ENCODE measurements at places on chromosomes 4 and X.

DNA sequence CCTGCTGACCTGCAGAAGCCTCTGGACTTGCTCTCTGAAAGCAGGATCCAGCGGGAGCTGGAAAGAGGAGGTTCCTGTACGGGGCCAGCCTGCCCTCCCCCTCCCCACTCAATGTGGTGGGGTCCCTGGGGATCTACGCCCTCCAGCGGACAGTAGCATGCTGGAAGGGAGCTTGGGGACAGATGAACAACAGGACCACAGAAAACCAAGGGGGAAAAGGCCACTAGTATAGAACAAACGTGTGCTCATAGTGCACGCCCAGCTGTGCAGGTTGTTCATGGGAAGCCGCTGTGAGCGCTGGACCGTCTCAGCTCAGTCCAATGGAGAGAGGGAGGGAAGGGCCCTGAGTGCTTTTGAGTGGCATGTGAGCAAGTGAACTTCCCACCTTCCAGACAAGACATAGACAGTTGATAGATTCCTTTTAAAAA, 15.8 kb downstream of the HMX1 start:
- DNase-seq, result no peak

GRCh38 chr4:83417566-83417965, 38.1 kb downstream of the HELQ start:
- DNase-seq, result peak; percentile 23

DNA sequence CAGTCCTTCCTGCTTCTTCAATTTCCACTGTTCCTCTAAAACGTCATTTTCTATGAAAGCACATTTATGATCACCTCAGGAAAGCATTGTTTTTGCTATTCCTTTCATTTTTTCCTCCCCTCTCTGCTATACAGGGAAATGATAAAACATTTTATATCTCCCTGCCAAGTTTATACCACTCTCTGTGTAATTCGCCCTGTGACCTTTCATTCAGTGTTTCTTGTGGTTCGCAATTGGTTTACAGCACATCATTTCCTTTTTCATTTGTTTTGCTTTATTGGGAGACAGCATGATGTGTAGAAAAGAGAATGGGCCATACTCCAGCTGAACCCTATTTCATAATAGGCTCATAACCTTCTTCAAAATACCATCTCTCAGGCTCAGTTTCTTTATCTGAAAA, 99.9 kb upstream of the RAPGEF2 start:
- DNase-seq, result no peak

DNA sequence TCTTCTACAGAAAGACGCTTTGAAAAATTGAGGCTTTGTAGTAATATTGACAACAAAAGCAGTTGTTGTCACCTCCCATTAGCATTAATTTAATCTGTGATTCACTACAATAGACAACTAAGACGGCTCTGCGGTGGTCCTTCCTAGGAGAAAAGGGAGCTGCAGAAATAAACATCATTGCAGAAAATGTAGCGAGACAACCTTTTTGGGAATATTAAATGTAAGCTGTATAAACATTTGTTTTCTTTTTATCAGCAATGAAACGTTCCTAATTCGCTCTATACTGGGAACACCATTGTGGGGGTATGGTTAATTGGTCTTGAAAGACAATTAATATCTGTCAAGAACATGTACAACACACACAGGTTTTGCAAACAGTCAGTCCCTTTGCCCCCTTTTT, 583.3 kb upstream of the TENM3 start:
- no peak for DNase-seq

- no peak for DNase-seq
Measured at GRCh38 chr4:55469979-55470378, 74.2 kb downstream of the TMEM165 start.

GRCh38 chr4:3251691-3252479, 2.9 kb downstream of the MSANTD1 start:
- no peak for DNase-seq

- DNase-seq, result no peak
Measured at GRCh38 chrX:149639568-149639967, 8.0 kb upstream of the TMEM185A start.

DNA sequence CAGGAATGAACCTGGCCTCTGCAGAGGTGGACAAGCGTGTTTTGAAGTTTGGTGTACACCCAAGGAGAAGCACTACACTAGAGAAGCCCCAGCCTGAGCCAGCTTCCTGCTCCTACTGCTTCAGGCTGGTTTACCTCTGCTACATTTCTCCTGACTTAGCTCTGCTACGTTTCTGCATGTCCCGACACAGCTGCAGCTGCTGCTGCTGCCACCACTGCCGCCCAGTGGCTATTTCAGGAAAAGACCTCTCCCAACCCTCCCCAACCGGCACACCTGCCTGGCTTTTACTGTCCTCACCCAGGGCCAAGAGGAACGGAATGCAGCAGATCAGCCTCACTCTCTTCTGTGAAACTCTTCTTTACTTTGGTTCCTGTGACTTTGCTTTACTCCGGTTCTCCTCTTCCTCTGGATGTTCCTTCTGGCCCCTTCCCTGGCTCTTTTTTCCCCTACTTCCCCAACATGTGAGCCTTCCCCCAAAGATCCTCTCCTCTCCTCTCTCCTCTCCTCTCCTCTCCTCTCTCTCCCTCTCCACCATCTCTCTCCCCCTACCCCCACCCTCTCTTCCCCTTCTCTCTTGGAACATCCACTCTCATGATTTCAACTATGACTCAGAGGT, 3.1 kb upstream of the P2RY4 start:
- DNase-seq, result peak; percentile 80

DNA sequence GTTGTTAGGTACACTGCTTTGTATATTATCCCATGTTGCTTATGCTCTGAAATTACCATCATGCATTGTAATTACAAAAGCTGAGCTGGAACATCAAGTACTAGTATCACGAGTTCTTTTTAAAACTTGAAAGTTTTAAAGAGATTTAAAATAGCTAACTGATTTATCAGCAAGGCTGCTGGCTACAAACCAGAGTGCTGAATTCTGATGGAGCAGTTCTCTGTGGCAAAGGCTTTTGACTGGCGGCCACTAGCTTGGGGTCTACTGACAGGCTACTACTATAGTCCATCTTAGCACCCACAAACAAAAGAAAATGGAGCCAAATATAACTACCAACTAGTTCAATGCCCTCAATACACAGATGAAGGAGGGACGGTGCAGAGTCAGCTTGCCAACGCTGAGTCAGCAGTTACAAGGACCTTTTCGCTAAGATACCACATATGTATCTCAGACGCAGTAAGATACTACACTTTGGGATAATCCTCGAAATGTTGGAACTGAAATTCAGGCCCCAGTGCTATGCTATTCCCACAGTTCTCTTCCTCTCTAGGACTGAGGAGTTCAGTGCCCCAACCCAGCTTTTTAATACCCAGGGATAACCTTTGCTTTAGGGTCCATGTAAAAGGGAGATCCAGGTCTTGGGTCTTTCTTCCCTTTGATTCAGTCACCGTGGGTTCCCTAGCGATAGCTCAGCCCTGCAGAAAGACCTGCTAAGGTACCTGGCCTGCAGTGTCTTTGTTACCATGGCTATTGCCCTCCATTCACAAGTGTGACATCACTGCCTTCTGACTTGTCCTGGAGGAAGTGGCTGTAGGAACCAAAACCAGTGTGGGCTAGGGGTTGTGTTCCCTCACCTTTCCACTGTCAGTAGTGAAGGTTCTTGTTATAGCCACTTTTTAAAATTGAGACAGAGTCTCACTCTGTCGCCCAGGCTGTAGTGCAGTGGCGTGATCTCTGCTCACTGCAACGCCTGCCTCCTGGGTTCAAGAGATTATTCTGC, 22.8 kb downstream of the MFAP3L start:
- DNase-seq, result no peak

- DNase-seq, result no peak
Measured at GRCh38 chr4:101328063-101328602, 19.2 kb downstream of the PPP3CA start.

DNA sequence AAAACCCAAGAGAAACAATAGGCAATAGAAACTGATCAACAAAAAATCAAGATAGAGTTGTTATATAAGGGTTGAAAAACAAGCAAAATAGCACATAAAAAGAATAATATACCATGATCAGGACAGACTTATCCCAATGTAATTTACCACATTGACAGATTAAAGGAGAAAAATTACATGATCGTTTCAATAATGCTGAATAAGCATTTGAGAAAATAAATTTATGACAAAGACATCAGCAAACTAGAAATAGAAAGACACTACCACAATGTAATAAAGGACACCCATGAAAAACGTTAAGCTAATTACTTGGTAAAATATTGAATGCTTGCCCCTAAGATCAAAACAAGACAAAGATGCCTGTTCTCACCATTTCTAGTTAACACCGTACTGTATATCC, 105.6 kb downstream of the ARHGEF9 start:
- DNase-seq, result no peak

- no peak for DNase-seq
Measured at GRCh38 chr4:62226082-62226481, 1026.0 kb downstream of the ADGRL3 start.

- peak; percentile 63 for DNase-seq
Measured at GRCh38 chr4:86496094-86497080, 97.7 kb upstream of the PTPN13 start.

DNA sequence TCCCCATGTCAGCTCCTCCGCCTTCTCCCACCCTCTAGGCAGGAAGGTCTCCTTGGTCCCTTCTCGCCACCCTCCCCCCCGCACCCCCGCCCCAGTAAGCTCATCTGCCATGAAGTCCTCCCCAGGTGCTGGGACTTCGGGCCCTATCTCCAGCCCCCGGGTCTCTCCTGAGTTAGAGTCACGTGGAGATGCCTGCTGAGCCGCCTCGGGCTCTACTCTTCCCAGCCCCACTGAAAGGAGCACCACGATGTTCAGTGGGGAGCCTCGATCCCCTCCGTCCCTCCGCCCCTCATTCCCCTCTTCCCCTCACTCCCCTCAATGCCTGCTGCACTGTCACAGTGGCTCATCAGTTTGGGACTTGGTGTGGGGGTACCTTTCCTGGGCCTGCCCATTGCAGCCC, 3.9 kb downstream of the HTRA3 start:
- DNase-seq, result no peak

GRCh38 chrX:110143454-110144210, 140.7 kb downstream of the TMEM164 start:
- no peak for DNase-seq

- DNase-seq, result no peak
Measured at GRCh38 chr4:7366954-7367353, 67.8 kb downstream of the PSAPL1 start.

GRCh38 chr4:141158219-141158618, 24.9 kb upstream of the RNF150 start:
- peak; percentile 55 for DNase-seq

DNA sequence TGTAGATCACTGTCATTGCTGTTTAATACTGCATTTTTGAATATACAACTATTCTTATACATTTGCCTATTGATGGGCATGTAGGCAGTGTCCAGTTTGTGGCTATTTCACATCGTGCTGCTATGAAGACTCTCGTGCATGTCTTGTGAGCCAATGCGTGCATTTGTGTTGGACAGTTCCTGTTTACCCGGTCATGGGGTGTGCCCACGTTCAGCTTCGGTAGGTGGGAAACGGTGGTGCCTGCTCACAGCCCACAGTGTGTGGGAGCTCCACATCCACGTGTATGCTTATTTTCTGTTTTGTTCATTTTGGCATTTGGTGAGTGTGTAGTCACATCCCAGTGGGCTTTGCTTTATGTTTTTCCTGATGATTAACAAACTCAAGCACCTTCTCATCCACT, 19.7 kb upstream of the RNF212 start:
- DNase-seq, result no peak

GRCh38 chrX:106963111-106963510, 36.9 kb downstream of the MORC4 start:
- DNase-seq, result no peak

GRCh38 chrX:129540068-129540653, at the start of gene OCRL:
Gene OCRL, plus strand, starts transcription at chrX:129540259. Its CDS starts 181 bp downstream, at chrX:129540440.
- DNase-seq, result peak; percentile 74

DNA sequence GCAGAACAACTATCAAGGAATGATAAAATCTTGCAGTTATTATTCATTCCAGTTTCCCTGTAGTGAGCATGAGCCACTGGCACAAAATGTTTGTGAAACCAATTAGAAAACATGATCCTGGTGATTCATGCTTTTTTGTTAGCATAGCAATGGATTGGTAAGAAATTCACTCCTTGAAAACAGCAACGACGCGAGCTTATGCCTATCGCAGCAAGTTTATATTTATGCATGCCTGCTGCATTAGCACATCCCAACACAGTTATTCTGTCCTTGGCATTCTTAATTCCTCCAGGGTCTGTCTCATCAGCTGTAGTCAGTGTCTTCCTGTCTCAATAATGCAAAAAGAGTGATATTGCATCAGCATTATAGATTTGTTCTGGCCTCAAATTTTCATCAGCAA, 975.9 kb downstream of the STIM2 start:
- DNase-seq, result no peak

DNA sequence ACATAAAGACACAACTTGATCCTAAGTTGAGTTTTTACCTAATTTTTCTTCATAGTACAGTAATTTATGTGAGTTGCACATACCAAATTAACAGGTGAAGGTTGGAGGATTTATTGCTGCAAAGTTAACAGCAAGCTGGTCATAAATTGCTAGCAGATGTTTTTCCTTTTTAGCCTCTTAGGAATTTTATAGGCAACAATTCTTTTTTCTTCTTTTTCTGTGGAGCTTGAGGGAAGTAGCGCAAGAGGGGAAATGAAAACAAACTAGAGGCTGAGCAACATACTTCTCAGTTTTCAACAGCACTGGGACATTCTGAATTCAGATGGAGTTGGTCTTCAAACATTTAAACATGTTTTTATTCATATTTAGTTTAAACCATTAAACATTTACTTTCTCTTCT, 63.7 kb upstream of the TLR2 start:
- no peak for DNase-seq

DNA sequence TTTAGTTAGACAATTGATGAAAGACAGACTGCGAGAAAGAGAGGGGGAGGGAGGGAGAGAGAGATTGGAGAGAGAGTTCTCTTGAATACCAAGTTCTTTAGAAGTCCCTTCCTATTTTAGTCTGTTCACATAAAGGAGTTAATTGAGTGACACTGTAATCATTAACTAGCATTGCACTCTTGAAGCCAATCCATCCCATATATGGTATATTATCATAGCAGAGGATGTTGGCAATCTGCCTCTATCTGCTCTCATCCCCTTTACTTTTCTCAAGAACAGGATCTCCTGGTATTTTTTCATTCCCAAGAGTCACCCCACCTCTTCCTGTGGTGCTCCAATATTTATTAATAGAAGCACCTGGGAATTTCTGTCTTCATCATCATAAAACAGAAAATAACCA, 959.6 kb upstream of the NDST4 start:
- peak; percentile 70 for DNase-seq

Data from HT-29 (cell line).